NCI-H1436 (cell line): ENCODE measurements at places on chromosomes 2 and 18.
A peak's percentile ranks its signal among the peaks of the same experiment; 100 is the strongest.

DNA sequence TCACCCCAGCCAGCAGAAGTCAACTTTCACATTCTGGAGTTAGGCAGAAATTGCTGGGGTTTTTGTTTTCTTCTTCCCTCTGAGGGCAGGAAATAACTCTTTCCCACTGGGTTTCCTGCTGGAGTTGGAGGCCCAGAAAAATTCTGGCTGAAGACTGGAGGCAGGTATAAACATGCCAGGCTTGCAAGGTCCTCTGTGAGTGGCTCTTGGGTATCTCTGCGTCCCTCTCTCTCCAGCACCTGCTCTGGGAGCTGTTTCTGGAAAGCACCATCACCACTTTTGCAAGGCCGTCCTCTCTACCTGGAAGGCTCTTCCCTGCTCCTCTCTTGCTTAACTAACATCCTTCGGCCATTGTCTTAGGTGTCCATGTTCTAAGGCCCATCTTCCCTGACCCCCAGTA lies 91.0 kb downstream of the MCFD2 start:
- no peak for DNase-seq

GRCh38 chr18:63603355-63603754 lies 16.2 kb downstream of the SERPINB13 start:
- DNase-seq: no peak

GRCh38 chr18:48757367-48757766 lies 193.4 kb downstream of the SMAD7 start:
- no peak for DNase-seq

DNA sequence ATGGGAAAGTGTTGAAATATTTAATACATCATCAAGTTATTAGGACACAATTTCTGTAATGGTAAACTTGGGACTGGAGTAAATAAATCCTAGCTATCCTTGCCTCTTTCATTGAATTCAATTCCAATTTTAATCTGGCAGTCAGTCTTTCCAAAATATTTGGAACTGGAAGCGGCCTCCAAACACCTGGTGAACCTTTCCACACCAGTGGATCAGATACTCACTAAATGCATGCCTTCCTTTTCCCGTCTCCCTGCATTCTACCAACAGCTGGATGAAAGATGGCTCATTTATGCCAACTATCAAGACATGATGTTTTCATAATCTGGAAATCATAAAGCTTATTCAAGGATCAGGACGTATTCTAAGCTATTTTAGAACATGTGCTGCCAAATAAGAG lies 488.2 kb upstream of the SPHKAP start:
- no peak for DNase-seq

- DNase-seq: no peak
These were observed 93.1 kb upstream of the FSIP2 start for GRCh38 chr2:185645529-185645928.

GRCh38 chr18:59669872-59670657 lies 27.2 kb downstream of the CCBE1 start:
- no peak for DNase-seq

DNA sequence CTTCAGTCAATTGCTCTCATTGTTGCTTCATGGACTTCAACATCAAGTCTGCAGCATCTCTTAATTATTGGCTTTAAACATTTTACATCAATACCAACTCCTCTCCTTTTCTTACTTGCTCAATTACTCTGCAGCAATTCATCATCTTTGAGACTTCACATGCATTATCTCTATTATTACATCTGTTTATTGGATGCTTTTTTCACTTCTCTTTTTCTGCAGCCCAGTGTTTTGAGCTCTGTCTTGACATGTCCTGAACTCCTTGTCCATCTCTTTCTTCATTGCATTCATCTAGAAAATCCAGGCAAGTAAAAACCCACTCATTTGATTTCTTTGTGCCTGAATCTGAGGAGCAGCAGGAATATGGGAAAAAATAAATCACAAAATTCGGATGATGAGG lies 647.9 kb downstream of the PLCL1 start:
- DNase-seq: no peak

- DNase-seq: no peak
These were observed 176.3 kb downstream of the NOL4 start for GRCh38 chr18:34048423-34048822.

GRCh38 chr2:53630026-53630606 lies 137.5 kb upstream of the CHAC2 start:
- no peak for DNase-seq

DNA sequence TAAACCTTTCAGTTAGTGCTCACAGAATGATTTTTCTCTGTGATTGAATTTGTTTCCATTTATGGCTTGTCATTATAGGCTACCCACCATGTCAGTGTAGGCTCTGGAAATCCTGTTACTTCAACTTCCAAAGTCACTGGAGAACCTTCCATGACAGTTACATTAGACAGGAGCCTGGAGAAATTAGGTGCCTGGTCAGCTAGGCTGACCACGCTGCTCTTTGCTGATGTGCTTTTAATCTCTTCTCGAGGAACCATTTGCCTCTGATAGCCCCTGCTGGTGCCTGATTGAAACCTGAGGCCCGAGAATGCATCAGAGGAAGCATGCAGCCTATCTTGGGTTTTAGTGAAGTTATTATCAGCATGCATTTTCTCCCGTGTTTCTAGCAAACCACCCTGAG lies 29.6 kb upstream of the TTN start:
- DNase-seq: no peak

DNA sequence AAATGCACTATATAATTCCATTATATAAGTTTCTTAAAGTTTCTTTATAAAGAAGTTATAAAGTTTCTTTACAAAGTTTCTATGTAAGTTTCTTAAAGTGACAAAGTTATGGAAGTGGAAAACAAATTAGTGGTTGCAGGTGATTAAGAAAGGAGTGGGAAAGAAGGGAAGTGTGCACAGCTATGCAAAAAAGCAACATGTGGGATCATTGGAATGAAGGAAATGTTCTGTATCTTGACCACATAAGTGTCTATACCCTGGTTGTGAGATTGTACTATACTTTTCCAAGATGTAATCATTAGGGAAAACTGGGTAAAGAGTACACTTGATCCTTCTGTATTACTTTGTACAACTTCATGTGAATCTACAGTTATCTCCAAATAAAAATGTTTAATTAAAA lies 1541.1 kb downstream of the LRP1B start:
- no peak for DNase-seq

DNA sequence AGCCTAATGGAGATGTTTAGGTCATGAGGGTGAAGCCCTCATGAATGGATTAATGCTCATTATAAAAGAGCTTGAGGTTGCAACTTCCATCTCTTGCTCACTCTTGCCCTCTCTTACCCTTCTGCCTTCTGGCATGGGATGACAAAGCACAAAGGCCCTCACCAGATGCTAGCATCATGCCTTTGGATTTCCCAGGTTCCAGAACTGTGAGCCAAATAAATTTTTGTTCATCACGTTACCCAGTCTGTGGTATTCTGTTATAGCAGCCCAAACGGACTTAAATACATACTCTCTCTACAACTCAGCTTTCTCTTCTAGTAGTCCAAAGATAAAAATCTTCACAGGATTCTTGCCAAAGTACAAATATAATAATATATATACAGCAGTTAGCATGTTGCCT lies 75.8 kb downstream of the LNPK start:
- DNase-seq: no peak

DNA sequence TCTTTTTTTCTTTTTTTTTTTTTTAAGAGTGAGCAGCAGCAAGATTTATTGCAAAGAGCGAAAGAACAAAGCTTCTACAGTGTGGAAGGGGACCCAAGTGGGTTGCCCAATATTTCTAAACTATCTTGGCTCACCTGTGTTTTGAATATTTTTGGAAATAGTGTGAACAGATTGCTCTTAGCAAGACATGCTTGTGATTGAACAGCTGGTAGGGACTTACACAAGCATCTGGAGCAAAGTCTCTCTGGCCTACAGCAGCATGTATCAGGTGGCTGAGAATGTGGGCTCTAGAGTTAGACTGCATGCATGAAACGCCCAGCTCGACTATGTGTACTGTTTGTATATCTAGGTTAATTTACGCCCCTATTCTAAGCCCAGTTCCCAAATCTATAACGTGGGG lies 40.3 kb upstream of the FBXO11 start:
- no peak for DNase-seq

DNA sequence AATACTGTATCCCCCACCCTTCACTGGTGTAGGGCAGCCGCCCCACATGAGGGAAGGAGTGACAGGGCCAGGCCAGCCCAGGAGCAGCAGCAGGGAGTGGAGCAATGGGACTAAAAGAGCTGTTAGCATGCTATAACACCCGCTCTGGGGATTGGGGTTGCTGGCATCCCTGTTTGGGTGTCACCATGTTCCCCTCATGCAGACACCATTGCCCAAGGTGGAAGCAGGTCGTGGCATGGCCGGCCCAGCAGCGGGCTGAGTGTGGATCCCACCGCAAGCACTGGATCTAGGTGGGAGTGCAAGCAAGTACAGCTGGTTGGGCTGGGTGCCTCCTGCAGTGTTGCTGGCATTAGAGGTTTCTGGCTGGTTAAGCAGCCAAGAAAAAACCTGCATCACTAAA lies 3.3 kb upstream of the SULT6B1 start:
- no peak for DNase-seq

DNA sequence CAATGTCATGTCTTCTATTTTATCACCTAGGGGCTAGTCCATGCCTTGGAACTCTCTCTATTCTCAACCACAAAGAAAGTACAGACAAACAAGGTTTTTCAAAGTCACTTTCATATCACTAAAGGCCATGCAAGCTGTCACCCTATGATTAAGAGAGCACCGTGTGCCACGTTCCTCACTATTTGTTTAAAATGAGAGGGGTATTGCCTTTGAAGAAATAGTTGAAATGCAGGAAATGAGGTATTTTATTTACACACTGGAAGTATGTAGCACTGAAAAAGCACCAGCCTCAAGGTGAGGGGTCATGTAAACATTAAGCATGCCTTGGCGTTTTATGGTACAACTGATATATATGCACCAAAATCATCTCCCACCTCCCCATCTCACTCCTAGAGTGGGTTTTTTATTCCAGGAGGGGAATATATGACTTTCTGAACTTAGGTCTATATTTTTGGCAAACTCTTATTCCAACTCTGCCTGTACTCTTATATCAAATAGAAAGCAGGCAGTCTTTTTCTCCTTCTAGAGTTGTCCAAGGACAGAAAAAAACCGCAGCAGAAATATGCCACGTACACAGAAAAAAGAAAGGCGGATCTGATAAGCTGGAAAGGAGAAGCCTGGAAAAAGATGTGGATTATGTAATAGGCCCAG lies 53.5 kb downstream of the VSNL1 start:
- no peak for DNase-seq

- DNase-seq: no peak
These were observed 22.9 kb upstream of the SSB start for GRCh38 chr2:169775765-169776164.

DNA sequence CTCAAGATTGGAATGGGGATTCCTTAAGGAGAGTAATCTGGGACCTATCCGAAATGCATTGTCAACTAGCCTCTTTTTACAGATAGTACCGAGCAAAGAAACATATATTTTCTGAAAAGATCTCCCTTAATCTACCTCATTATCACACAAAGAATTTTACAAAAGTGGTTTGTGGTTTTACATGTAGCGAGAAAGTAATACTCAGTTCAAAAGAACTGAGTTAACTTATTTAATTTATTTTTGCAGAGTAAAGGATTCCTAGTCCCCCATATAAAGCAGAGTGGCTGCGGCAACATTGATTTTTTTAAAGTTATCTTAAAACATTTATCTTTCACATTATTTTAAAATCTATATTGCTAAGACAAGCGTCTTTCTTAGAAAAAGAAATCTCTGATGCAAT lies 15.9 kb upstream of the SOS1 start:
- no peak for DNase-seq

DNA sequence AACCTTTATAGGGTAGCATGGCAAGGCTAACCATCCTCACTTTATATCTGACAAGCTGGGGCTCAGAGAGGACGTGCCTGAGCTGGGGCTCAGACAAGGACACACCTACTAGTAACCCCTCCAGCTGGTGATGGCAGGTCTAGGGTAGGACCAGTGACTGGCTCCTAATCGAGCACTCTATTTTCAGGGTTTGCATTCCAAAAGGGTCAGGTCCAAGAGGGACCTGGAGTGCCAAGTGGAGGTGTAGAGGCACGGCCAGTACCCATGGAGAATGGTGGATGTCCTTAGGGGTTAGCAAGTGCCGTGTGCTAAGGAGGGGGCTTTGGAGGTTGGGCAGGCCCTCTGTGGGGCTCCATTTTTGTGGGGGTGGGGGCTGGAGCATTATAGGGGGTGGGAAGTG lies 1.2 kb upstream of the DES start:
- DNase-seq: no peak

- DNase-seq: peak; percentile 2
These were observed 40.0 kb upstream of the MCM6 start for GRCh38 chr2:135916207-135916606.

- DNase-seq: no peak
These were observed 20.0 kb downstream of the TMEM247 start for GRCh38 chr2:46499392-46499785.

DNA sequence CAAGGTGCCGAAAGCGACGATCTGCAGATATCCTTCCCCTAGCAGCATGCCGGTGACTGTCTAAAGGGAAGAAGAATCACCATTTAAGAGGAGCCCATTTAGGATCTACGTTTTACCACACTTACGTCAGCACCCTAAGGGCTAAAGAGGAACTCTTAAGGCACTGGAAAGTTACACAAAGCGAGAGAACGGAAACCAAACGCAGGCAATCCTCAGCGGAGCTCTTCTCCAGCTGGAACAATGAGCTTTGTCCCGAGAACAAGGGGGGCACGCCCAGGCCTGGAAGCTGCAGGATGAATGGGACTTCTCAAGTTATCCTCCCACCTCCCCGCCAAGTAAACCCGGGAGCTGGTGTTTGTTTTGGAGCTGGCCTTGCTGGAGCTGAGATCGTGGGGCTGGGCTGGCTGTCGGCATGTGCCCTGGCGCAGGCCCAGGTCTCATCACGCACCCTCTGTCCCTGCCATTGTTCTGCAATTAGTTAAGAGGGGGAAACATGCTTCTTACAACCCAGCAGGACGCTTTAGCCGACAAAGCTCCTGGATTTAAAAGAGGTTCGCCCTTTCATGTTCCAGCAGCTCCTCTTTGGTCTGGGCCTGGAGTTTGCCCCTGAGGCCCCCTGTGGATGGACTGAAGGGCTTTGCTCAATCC lies 36.4 kb downstream of the PXDN start:
- peak; percentile 75 for DNase-seq

- no peak for DNase-seq
These were observed 819.5 kb downstream of the BCL11A start for GRCh38 chr2:59733970-59734369.
